ENCODE measurements at places on chromosomes 12 and 14.

- DNase-seq: no peak
Observed at GRCh38 chr12:114415525-114415868, 9.6 kb upstream of the TBX5 start.

- DNase-seq: no peak
Observed at GRCh38 chr14:54621686-54622085, 54.8 kb downstream of the SAMD4A start.

DNA sequence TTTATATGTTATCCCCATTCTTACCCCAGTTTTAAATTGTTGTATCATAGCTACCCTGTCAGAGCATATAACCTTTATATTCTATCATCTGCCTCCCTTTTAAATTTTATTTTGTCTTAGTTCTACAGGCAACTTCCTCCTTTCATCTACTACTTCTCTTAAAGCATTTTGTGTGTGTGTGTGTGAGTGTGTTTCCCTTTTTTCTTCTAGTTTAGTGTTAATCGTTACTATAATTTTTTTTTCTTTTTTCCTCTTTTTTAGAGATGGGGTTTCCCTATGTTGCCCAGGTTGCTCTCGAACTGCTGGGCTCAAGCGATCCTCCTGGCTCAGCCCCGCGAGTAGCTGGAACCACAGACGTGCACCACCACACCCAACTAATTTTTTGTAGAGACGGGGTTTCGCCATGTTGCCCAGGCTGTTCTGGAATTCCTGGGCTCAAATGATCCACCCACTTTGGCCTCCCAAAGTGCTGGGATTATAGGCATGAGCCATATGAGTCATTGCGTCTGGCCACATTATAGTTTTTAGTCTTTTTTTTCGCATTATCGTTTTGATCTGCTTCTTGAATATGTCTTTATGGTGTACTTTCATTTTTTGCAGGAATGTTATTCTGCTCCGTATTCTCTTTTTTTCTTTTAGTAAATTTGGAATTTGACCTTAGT lies 33.1 kb upstream of the FBXO34 start:
- no peak for DNase-seq

DNA sequence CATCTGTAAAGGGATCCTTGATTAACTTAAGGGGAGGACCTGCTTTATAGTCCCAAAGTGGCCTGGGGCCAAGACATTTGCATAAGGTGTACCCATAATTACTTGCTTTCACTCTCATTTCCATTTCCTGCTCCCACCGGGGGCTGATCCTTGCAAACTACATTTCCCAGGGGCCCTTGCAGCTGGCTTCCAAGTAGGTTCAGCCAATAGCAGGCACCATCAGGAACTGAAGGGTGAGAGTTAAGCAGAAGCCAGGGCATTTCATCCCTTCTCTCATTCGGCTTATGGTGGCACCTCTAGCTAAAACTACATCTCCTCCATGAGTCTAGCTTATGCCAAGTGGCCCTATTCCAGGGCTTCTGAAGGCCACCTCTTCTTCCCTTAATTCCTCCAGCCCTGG lies 88.8 kb downstream of the CCDC60 start:
- DNase-seq: no peak

- no peak for DNase-seq
Observed at GRCh38 chr14:36293824-36294223, 26.6 kb downstream of the MBIP start.

DNA sequence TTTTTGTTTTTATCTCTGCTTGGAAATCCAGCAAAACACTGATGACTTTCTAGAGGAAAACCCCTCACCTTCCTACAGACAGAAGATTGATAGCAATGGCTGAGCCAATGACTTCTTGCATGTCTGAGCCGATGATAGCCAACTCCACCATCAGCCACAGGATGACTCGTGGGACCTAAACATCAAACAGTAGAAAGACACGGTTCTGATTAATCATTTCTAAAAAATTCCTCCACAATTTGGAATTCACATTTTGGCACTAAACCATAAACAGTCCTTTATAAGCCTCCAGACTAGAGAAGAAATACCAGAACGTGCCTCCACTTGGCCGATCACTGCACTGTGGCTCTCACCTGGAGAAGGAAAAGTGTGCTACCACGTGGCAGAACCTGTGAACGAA lies 25.9 kb downstream of the SLC11A2 start:
- DNase-seq: no peak

DNA sequence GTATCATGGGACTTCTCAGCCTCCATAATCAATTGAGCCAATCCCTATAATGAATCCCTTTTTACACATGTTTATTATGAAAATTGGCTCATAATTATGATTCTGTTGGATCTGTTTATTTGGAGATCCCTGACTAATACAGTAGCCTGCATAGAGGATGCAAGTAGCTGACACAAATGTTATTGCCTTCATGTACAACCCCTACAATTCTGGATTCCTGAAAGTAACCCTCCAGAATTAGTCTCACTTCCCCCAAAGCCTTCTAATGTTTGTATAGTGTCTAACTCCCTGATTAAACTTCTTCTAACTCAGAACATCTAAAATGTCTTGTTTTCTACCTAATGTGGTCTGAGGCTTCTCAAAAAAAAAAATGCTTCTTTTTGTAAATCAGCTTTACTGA lies 6.6 kb upstream of the SMIM10L1 start:
- DNase-seq: no peak

DNA sequence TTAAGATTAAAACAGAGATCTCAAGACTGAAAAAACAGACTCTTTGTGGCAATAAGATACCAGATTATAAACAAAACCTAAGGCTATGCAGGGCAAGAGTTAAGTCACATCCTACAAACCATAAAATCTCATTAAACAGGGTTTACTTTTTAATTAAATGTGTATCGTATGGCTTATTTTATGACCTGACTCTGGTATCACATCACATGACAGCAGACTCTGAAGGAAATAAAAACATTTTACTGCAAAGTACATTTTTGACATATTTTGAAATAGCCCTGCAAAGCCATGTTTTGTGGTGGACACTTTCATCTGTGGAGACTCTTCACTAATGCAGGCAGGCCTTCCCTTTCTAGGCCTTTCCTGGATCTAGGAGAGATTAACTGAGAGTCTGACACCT lies 327.6 kb upstream of the CLEC14A start:
- no peak for DNase-seq

DNA sequence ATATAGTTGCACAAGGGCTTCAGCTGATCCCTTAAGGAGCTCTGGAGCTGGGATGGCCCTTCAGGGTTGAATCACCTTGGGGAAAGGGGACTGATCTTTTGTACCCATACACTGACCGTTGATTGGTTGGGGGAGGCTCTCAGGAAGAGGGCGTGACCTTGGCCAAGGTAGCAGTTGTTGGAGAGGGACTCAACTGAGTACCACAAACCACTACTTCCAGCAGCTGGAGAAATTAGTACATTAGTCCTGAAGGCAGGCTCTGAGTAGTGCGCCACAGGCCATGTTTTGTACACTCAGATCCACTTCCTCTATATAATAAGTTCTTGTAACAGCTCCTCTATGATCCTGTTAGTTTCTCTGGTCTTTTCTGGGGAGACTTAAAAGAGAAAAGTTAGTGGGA lies 317.6 kb downstream of the CCDC91 start:
- no peak for DNase-seq

GRCh38 chr12:121949648-121950397 lies 31.4 kb downstream of the CFAP251 start:
- DNase-seq: no peak

DNA sequence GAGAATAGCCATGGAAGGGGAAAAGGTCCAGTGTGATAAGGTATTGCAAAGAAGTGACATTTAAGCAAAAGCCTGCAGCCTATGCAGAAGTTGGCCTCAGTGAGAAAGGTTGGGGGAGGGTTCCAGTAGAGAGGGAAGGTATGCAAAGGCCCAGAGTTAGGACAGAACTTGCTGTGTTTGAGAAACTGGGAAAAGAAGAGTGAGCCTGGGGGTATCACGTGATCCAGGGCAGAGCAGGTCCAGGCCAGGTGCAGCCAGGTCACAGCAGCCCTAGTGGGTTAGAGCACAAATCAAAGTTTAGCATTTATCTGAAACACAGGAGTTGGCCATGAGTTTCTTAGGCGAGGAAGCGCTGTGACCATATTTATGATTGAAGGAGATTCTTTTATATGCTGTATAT lies 1.6 kb downstream of the SERPINA5 start:
- no peak for DNase-seq

Data from central memory CD4-positive, alpha-beta T cell (primary cell).